ENCODE measurements at places on chromosomes 7 and 10. TPM values are rescaled to one million over a fixed set of nuclear protein-coding genes. Genes with fewer than 3 reads are reported as not detected.

Gene TMEM176A
- not detected for total RNA-seq

Gene GFRA1
- not detected for total RNA-seq

Gene BAIAP2L1
- total RNA-seq: 0.82 TPM

Gene LRRC17
- total RNA-seq: not detected

All from activated CD8-positive, alpha-beta memory T cell treated with anti-CD3 and anti-CD28 coated beads for 36 hours (primary cell).